ENCODE measurements at places on chromosomes 3 and 15. TPM values are rescaled to one million over a fixed set of nuclear protein-coding genes. Genes with fewer than 3 reads are reported as not detected.

- peak; percentile 62 for DNase-seq
- no peak overlapping the region for H3K27ac ChIP-seq
- H3K36me3 ChIP-seq = no peaks in the 10 kb centered on the region
- H3K27me3 ChIP-seq = no peaks in the 10 kb centered on the region
These were observed 37.1 kb downstream of the SLCO3A1 start for GRCh38 chr15:91890614-91891013.

- DNase-seq = peak; percentile 87
- peaks cover 24% of the 10 kb centered on the region for H3K4me1 ChIP-seq
- H3K27ac ChIP-seq = peak overlapping the region; percentile 56
- no peaks in the 10 kb centered on the region for H3K36me3 ChIP-seq
- H3K4me3 ChIP-seq = peak overlapping the region; percentile 43
- H3K27me3 ChIP-seq = peaks cover 47% of the 10 kb centered on the region
These were observed 57.7 kb downstream of the SEMA5B start for GRCh38 chr3:122969585-122970469.

GRCh38 chr3:50157827-50158529 lies 2.9 kb downstream of the SEMA3F start:
- H3K36me3 ChIP-seq = no peaks in the 10 kb centered on the region
- H3K4me1 ChIP-seq = no peaks in the 10 kb centered on the region
- peaks cover 8% of the 10 kb centered on the region for H3K27me3 ChIP-seq
- H3K27ac ChIP-seq = no peak overlapping the region
- DNase-seq = peak; percentile 47

DNA sequence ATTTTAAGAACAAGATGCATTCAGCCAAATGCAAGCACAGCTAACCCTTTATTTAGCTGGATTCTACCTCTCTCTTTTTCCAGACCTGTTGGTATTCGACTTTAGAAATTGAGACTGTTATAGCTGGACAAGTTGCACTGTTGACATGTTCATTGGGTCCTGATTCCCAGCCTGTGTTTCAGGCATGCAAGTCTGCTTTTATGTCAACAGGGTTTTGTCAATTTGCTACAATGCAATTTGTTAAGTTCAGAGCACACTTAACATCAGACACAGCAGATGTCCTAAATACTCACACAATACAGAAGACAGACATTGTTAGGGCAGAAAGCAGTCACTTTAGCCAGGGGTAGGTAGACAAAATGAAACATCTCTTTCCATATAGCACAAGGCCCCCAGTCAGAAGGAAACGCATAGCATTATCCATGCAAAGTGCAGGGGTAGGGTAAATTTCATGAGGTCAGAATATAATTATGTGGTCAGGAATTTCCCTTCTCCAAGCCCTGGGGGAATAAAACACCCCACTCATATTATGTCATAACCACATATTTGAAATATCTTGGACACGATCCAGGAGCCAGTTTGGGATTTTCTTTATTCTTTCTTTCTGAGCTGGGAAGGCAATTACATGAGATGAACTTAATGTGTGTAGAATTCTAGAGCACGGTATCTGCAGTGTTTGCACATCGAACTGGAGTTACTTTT lies 504.1 kb downstream of the NTRK3 start:
- H3K36me3 ChIP-seq = no peaks in the 10 kb centered on the region
- no peaks in the 10 kb centered on the region for H3K27me3 ChIP-seq
- no peak overlapping the region for H3K4me3 ChIP-seq
- peak overlapping the region; percentile 50 for H3K27ac ChIP-seq

DNA sequence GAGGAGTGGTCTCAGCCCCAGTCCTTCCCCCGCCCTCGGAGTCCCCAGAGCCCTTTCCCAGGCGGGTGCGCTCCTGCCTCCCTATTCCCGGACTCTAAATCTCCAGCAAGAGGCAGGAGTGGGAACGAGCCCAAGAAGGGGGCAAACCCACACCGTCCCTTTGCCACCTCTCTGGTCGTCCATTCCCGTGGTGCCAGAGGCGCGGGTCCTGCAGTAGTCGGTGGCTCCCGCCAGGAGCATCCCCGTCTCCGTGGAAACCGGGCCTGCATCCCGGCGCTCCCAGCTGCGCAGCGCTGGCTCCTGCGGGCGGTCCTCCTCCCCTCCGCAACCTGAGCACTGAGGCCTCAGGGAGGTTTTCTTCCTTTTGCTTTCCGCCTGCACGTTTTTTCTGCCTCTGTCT lies 44.8 kb downstream of the LHFPL4 start:
- DNase-seq = peak; percentile 19
- H3K27ac ChIP-seq = no peak overlapping the region
- no peaks in the 10 kb centered on the region for H3K36me3 ChIP-seq

GRCh38 chr3:15815696-15816095 lies 17.9 kb upstream of the ANKRD28 start:
- DNase-seq = peak; percentile 83
- H3K27me3 ChIP-seq = no peaks in the 10 kb centered on the region
- no peaks in the 10 kb centered on the region for H3K36me3 ChIP-seq
- H3K4me1 ChIP-seq = peaks cover 28% of the 10 kb centered on the region
- H3K4me3 ChIP-seq = no peak overlapping the region

Gene ZBTB20
- 6.3 TPM for total RNA-seq

Gene GORASP1
- 184 TPM for total RNA-seq

Gene ACKR4
- 25.0 TPM for total RNA-seq

DNA sequence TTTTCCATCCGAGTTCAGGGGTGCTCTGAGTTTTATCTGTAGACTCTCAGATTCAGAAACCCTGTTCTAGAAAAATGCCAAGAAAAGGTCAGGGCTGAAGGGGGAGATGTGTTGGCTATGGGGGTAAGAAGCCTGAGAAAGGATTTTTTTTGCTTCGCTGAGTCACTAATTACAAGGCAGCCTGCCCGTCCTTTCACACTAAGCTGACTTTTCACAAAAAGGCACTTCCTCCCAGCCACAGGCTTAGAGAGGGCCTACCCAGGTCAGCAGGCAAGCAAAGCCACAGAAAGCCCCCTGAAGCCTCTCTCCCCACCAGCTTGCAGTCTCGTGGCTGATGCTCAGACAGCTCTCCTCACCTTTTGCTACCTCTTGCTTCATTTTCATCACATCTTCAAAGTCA lies 192.6 kb upstream of the PRICKLE2 start:
- H3K4me3 ChIP-seq = no peak overlapping the region
- H3K4me1 ChIP-seq = peaks cover 8% of the 10 kb centered on the region
- peak; percentile 60 for DNase-seq
- H3K36me3 ChIP-seq = no peaks in the 10 kb centered on the region
- H3K27me3 ChIP-seq = no peaks in the 10 kb centered on the region

DNA sequence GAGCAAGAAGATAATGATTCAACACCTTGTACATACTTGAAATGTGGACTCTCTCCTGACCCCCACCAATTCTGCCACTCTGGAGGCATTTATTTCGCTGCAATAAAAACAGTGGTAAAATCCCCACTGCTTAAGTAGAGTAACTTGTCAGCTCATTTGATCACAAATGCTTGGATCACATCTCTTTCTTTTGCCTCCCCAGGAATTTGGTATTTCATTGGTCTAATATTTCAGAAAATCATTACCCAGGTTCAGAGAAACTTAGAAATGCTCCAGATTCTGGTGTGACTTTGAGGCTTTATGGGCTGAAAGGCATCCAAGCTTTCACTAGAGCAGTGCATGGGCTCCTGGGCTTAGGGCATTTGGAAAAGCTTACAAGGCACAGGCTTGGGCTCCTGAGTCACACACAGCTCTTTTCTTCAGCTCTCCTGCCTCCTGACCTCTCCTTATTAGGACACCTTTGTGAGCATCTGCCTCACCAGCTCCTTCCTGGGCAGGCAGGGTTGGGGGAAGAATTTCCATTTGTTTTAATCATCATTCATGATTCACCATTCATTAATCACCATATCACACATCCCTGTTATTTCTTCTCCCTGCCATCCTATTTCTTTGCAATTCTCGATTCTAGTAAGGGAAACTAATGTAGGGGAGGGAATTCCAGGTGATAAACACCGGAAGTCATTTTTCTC lies 22.5 kb downstream of the CDCP1 start:
- no peaks in the 10 kb centered on the region for H3K36me3 ChIP-seq
- H3K4me1 ChIP-seq = peaks cover 48% of the 10 kb centered on the region
- peak; percentile 96 for DNase-seq
- H3K27me3 ChIP-seq = no peaks in the 10 kb centered on the region
- peak overlapping the region; percentile 90 for H3K27ac ChIP-seq

Gene CCDC54
- total RNA-seq = not detected

DNA sequence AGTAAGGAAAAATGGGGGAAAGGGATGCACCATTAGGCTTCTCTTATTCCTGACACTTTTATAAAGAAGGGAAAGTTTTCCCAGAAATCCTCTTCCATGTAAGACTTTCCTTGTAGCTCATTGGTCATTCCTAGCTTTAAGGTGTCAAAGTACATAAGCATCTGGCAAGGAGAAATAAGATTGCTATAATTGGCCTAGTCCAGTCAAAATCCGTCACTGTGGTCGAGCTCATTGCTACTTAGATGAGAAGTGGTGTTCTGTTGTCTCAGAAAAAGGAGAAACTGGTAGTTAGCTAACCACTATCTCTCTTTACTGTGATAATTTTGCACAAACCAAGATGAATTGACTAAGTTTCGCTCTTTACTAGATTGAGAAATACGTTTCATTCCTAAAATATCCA lies 370.1 kb downstream of the CNTN4 start:
- no peak overlapping the region for H3K4me3 ChIP-seq
- no peaks in the 10 kb centered on the region for H3K4me1 ChIP-seq
- H3K27me3 ChIP-seq = no peaks in the 10 kb centered on the region
- no peak for DNase-seq
- no peaks in the 10 kb centered on the region for H3K36me3 ChIP-seq

- peaks cover 19% of the 10 kb centered on the region for H3K4me1 ChIP-seq
- no peak overlapping the region for H3K4me3 ChIP-seq
- H3K36me3 ChIP-seq = no peaks in the 10 kb centered on the region
- no peak for DNase-seq
These were observed 58.7 kb downstream of the CRTC3 start for GRCh38 chr15:90588427-90588826.

Gene CXCR6
- total RNA-seq = not detected

DNA sequence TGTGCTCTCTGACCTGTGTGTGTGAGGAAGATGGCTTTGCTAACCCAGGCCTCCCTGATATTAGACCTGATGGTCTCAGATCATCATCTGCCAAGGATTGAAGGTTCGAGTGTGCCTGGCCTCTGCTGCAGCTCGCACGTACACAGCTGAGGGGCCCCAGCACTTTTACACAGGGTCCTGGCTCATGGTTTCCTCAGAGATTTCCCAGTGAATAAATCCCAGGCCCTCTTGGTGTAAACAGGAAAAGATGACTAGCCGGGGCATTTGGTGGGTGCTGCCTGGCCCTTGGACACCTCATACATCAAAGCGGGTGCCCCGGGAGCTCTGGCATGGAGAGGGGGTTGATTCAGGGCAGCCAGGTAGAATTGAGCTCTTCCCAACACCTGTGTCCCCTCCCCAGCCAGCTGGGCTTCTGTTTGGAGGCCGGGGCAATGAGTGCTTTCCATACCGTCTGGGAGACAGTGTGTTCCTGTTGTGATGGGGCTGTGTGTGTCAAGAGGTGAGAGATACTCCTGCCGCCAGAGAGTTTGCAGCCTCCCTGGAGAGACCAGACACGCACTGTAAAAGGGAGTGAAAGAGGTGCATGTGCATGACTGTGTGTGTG lies 72.5 kb upstream of the TLE3 start:
- no peaks in the 10 kb centered on the region for H3K4me1 ChIP-seq
- no peak overlapping the region for H3K27ac ChIP-seq
- H3K27me3 ChIP-seq = peaks cover 6% of the 10 kb centered on the region
- H3K4me3 ChIP-seq = no peak overlapping the region
- no peaks in the 10 kb centered on the region for H3K36me3 ChIP-seq

Gene HEG1
- 137 TPM for total RNA-seq

GRCh38 chr3:185537369-185537970 lies 14.9 kb downstream of the LIPH start:
- no peaks in the 10 kb centered on the region for H3K27me3 ChIP-seq
- H3K4me3 ChIP-seq = no peak overlapping the region
- H3K36me3 ChIP-seq = no peaks in the 10 kb centered on the region
- DNase-seq = peak; percentile 80

Gene GPR176
- 307 TPM for total RNA-seq

GRCh38 chr3:60953351-60953750 lies 297.9 kb downstream of the FHIT start:
- peaks cover 17% of the 10 kb centered on the region for H3K4me1 ChIP-seq
- peak; percentile 63 for DNase-seq
- H3K36me3 ChIP-seq = no peaks in the 10 kb centered on the region
- peak overlapping the region; percentile 36 for H3K27ac ChIP-seq
- no peaks in the 10 kb centered on the region for H3K27me3 ChIP-seq
- no peak overlapping the region for H3K4me3 ChIP-seq

Gene FBXW12
- total RNA-seq = not detected

Gene WDR93
- not detected for total RNA-seq

- H3K36me3 ChIP-seq = no peaks in the 10 kb centered on the region
- no peak overlapping the region for H3K27ac ChIP-seq
- peak; percentile 80 for DNase-seq
- H3K4me1 ChIP-seq = 0 out of 2 replicates have a peak, but pooled peaks cover 4% of the 10 kb centered on the region
These were observed 68.5 kb downstream of the TMCO5A start for GRCh38 chr15:38002883-38003477.

GRCh38 chr15:74200412-74200815 lies 2.2 kb downstream of the STRA6 start:
- no peaks in the 10 kb centered on the region for H3K36me3 ChIP-seq
- peak; percentile 86 for DNase-seq
- H3K4me3 ChIP-seq = no peak overlapping the region
- no peak overlapping the region for H3K27ac ChIP-seq
- peaks cover 31% of the 10 kb centered on the region for H3K4me1 ChIP-seq
- no peaks in the 10 kb centered on the region for H3K27me3 ChIP-seq

Gene CTNNB1
- total RNA-seq = 492 TPM

DNA sequence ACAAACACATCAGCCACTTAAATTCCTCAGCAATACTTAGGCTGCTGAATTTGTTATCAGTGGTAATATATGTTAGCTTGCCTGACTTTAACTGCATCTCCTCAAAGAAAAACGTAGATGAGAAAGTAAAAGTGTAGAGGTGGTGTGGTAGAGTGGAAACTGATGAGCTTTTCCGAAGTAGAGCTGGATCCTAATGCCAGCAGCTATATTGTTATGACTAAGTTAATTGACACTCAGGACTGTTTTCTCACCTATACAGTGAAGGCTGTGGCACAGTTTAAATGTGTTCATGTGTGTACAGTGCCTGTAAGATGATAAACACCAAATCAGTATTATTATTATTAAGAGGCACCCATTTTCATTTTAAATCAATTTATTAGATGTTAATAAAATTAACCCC lies 174.9 kb downstream of the TNIK start:
- peaks cover 37% of the 10 kb centered on the region for H3K4me1 ChIP-seq
- DNase-seq = peak; percentile 38
- peak overlapping the region; percentile 61 for H3K4me3 ChIP-seq

GRCh38 chr3:176759815-176760506 lies 437.3 kb downstream of the TBL1XR1 start:
- no peaks in the 10 kb centered on the region for H3K27me3 ChIP-seq
- H3K4me3 ChIP-seq = no peak overlapping the region
- H3K4me1 ChIP-seq = no peaks in the 10 kb centered on the region
- H3K36me3 ChIP-seq = no peaks in the 10 kb centered on the region

DNA sequence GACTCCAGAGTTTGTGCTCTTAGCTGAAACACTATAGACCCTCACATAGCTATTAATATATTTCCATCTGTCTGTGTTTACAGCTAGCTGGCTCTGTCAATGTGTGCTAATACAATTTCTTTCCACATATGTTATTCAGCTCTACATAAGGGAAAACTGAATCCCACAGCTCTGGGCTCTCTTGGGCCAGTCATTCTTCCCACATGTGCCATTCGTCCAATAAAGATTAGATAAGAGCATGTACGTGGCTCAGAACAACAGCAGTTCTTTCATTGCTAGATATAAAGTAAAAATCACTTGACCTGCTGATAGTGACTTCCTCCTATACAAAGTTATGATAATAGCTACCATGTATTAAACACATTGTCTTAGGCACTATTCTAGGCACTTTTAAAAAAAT lies 2.8 kb upstream of the ILDR1 start:
- no peak for DNase-seq
- H3K4me1 ChIP-seq = no peaks in the 10 kb centered on the region
- peaks cover 25% of the 10 kb centered on the region for H3K27me3 ChIP-seq
- H3K36me3 ChIP-seq = no peaks in the 10 kb centered on the region
- H3K27ac ChIP-seq = no peak overlapping the region

Gene MRAS
- 56.7 TPM for total RNA-seq

Measured in GM23248 (cell line).